ENCODE measurements at places on chromosomes 12 and 14.

- DNase-seq: no peak
Measured at GRCh38 chr12:26360062-26360461, 164.7 kb downstream of the SSPN start.

- DNase-seq: peak; percentile 76
Measured at GRCh38 chr12:65937161-65937641, 112.9 kb downstream of the HMGA2 start.

- no peak for DNase-seq
Measured at GRCh38 chr14:74309125-74310022, 6.6 kb upstream of the ABCD4 start.

GRCh38 chr12:122298071-122298748, 31.9 kb upstream of the VPS33A start:
- DNase-seq: no peak

DNA sequence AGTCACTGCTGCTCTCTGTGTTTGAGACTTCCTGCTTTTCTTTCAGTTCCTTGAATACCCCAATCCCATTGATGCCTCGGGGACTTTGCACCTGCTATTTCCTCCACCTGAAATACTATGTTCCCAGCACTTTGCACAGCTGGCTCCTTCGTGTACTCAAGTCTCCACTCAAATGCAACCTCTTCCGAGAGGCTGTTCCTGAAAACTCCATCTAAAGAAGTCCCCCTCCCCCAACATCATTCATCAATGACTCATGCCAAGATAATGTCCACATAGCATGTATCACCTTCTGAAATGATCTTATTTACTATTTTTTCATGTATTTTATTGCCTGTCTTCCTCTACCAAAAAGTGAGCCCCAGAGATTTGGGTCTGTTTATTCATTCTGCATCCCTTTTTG, 48.6 kb downstream of the HSPB8 start:
- no peak for DNase-seq

- DNase-seq: no peak
Measured at GRCh38 chr14:74569387-74569786, 42.6 kb downstream of the LTBP2 start.

DNA sequence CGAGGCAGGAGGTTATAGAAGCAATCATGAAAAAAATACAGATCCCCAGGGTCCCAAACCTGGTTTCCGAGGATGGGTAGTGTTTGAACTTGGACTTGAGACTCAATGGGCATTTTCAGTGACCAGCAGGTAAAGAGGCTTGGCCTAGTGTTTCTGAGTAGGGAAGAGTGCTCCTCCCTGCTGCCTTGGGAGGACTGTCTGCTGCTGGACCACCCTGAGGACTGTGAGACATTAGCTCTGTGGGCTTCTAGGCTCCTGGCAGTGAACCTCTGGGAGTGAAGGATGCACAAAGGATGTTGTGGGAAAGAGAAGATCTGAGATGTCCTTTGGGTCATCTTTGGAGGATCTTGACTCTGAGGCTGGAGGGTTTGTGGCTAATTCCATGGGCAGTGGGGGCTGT, 30.5 kb downstream of the ANKRD9 start:
- DNase-seq: no peak

- DNase-seq: no peak
Measured at GRCh38 chr14:54129850-54130640, 173.4 kb upstream of the BMP4 start.

- DNase-seq: no peak
Measured at GRCh38 chr12:46443594-46444263, 71.2 kb upstream of the SLC38A2 start.

GRCh38 chr12:122021193-122021821, 377 bp upstream of the BCL7A start:
- DNase-seq: peak; percentile 56

DNA sequence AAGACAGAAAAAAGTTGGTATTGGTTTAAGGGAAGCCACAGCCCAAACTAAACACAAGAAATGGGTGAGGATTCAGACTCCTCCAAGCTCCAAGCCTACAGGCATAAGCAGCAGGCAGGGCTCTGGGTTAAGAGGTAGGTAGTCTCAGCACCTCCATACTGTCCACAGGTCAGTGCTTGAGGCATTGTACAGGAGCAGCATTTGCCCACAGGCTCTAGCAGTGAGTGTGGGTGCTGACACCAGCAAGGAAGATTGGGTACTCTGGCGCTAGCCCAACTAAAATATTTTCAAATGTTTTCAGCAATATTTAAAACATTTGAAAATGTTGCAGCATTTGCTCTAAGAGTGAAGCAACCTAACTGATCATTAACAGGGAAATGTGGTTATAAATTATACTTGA, 33.1 kb downstream of the FERMT2 start:
- no peak for DNase-seq

DNA sequence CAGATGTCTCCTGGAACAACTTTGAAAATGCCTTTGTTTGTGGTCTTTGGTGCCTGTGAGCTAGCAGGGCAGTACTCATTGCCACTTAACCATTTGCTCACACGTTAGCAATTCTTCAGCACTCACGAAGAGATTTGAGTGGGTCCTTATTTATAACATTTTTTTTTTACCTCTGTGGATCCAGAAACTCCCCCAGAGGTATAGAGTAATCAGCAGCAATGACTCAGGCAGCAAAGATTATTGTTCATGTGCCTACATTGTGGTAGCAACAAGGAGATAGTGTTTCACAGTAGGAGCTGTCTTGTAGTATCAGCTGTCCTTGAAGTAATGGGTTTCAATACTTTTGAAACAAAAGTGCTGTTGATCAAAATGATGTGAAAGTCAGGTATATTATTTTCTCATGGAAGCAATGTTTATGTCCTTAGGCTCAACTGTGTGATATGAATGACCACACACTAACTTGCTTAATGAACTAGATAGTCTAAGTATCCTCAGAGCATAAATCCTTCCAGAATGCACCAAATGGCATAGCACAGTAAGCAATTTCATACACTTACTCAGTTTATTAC, 304.1 kb downstream of the EGLN3 start:
- DNase-seq: no peak

GRCh38 chr14:24894583-24895242, 155.2 kb downstream of the STXBP6 start:
- DNase-seq: no peak

DNA sequence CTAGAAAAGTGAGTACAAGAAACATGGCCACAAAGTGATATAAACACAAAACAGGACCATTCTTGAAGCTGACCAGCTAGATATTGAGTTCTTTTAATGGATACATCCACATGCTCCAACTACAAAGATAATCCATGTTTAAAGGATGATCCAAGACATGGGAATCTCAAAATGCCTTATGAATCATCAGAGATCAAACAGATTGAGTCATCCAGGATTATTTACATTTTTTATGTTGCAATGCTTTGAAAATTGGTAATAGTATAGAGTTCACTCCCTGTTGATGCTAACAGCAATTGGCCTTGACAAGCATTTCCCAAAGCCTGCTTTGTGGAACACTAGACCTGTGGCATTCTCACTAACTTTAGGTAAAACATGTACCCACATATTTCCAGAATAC, 293.0 kb upstream of the TBX3 start:
- no peak for DNase-seq

DNA sequence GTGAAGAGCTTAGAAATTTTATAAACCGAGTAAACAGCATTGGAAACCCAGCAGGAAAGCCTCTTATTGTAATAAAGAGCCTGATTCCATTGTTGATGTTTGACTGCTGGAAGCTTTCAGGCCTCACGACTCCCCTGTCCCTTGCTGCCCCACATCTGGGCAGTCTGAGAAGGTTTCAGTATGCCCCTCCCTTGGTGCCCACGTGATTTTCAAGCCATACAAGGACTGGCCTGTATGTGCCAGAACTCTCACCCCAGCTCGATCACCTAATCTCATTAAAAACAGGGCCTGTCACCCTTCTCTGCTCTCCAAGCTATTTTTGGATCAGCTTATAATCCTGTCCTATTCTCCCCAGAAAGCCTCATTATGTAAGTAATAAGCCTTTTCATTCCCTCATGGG, 7.5 kb upstream of the PYROXD1 start:
- no peak for DNase-seq
